NCI-H1105 (cell line): ENCODE measurements at places on chromosomes 16 and 17.
A peak's percentile ranks its signal among the peaks of the same experiment; 100 is the strongest.

DNA sequence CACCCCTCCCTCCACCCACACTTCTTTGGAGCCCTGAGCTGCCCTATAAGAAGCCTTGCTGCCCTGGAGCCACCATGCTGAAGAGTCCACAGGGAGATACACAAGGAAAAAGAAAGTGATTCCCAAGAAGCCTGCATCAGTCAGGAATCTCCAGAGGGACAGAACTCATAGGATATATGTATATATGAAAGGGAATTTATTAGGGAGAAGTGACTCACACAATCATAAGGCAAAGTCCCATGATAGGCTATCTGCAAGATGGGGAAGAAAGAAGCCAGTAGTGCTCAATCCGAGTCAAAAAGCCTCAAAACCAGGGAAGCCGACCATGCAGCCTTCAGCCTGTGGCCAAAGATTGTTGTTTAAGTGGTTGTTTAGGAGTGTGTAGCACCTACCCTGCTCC lies 87.9 kb downstream of the TMEM114 start:
- DNase-seq = no peak

DNA sequence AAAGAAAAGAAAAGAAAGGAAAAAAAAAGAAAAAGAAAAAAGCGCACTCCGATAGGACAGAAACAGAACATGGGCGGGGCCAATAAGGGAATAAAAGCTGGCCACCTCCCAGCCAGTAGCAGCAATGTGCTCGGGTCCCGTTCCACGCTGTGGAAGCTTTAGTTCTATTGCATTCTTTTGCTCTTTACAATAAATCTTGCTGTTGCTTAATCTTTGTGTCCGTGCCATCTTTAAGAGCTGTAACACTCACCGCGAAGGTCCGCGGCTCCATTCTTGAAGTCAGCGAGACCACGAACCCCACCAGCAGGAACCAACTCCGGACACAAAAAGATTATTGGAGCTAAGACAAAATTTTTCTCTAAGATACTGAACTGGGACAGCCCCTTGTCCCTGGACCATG lies 3.1 kb upstream of the ARL5C start:
- DNase-seq = no peak

- DNase-seq = no peak
Measured at GRCh38 chr17:18318117-18318516, 3.0 kb downstream of the SMCR8 start.

DNA sequence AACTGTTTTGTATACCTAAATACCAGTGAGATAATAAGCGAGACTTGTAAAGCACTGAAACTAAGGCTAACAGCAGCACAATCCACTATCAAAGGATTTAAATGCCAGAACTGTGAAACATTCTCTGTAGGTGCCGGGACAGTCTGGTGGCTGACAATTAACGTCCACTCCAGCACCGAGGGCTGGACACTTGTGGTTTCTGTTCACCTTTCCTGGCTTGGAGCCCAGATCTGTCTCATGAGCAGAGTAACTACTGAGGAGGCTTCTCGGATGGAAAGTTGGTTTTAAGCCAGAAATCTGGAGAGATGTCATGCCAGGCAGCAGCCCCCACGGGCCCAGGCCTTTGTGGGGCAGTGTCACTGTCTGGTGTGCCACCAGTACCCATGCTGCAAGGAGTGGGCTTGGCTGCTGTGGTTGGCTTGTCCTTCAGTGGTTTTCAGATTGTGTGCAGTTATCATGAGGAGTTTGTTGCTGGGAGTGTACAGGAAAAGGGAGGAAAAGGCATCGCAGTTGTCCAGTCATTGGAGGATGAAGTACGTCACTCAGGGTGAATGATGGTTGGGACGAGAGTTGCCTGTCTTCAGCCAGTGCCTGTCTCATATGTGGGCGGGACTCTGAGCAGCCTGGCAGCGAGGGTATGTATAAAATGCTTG lies 35.5 kb downstream of the UBN1 start:
- DNase-seq = peak; percentile 64

DNA sequence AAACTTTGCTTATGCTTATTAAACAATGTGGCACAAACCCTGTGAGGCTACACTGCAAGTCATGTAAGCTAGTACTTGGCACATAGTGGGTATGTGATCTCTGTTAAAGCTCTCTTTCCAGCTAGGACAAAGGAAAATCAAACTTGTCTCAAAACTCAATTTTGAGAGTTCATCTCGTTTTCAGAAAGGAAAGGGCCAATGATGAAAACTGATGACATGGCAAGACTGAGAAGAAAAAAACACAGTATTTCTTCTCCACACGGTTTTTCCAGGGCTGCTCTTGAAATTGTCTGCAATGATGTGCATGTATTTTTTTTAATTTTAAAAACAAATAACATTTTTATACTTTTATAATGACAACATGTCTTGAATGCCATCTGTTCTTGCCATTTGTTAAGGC lies 389.8 kb downstream of the CA10 start:
- no peak for DNase-seq

DNA sequence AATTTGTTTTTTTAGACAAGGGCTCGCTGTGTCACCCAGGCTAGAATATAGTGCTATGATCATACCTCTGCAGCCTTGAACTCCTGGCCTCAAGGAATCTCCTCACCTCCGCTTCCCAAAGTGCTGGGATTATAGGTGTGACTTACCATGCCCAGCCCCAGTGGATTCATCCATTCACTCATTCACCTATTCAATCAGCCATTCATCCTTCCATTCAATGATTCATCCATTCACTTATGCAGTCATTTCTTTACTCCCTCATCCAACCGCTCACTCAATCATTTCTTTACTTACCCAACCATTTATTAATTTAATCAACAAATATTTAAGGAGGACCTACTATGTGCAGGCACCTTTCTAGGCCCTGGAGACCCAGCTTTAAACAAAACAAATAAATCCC lies 25.7 kb downstream of the DEXI start:
- DNase-seq = no peak

GRCh38 chr17:74920642-74921025 lies 2.4 kb downstream of the USH1G start:
- DNase-seq = no peak

DNA sequence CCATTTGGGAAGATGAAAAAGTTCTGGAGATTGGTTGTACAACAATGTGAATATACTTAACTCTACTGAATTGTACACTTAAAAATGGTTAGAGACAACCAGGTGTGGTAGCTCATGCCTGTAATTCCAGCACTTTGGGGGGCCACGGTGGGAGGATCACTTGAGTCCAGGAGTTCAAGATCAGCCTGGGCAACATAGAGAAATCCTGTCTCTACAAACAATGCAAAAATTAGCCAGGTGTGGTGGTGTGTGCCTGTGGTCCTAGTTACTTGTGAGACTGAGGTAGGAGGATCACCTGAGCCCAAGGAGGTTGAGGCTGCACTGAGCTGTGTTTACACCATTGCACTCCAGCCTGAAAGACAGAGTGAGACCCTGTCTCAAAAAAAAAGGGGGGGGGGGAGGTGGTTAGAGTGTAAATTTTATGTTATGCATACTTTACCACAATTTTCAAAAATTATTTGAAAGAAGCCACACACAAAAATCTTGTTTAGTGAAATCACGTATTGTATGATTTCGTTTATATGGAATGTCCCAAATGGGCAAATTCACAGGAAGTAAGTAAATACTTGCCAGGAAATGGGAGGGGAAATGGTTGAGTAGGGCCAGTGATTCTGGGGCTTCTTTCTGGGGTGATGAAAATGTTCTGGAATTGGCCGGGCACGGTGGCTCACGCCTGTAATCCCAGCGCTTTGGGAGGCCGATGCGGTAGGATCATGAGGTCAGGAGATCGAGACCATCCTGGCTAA lies 37.1 kb upstream of the AMZ2 start:
- DNase-seq = no peak

- no peak for DNase-seq
Measured at GRCh38 chr16:66948134-66948836, 12.8 kb upstream of the CES3 start.

DNA sequence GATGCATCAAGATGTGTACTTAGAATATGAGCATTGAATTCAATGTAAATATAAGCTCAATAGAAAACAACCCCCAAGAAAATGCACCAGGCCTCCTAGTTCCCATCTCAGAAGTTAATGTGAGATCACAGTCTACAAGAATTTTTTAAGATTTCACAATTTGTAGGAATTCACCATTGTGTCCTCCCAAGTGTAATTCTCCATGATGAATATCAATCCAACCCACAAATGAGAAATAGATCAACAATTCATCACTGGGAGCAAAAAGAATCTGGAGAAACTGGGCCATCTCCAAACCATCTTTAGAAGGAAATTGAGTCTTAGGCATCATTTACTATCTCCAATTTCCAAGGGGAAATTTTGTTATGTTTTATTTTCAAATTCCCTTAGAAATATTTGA lies 310.5 kb upstream of the GOT2 start:
- DNase-seq = no peak

DNA sequence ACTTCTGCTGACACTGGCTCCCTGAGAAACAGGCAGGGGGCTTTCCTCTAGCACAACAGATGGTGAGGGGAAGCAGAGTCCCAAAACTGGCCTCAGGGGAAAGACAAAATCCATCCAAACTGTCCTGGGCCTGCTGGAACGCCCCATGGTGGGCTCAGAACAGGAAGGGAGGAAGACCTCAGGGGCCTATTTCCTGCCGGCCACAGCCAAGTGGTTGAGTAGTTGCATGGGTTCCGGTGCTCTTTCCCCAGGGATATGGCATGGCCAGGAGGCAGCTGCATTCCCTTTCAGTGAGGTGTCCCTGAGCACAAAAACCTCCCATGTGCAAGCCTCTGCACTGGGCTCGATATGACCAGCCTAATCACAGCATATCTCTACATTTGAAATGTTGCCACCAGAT lies 303.0 kb upstream of the IRX5 start:
- no peak for DNase-seq

DNA sequence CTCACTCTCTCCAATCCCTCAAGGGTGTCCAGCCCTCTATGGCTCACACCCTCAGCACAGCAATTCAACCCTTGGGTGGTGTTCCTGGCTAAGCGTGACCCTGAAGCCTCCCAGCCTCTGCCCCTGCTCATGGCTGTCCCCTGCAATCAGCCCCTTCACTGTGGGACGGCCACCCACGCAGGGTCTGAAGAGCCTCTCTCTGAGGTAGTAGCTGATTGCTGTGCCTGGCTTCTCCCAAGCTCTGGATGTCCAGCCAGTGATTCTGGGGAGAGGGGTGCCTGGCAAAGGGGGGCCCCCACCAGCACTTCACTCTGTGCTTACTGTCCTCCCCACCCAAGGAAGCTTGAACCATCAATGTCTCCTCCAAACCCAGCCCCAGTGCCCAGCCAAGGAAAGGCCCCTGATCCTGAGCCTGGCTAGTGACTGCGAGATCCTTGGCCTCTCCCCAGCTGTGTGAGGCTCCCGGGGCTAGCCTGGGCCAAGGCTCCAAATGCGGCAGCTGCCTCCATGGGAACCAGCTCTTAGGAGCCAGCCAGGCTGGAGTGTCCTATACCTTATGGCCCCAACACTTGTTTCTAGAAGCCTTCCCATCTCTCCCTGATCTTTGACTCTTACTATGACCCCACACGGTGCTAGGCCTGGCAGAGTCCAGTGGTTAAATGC lies 9.9 kb downstream of the MTSS2 start:
- DNase-seq = no peak

DNA sequence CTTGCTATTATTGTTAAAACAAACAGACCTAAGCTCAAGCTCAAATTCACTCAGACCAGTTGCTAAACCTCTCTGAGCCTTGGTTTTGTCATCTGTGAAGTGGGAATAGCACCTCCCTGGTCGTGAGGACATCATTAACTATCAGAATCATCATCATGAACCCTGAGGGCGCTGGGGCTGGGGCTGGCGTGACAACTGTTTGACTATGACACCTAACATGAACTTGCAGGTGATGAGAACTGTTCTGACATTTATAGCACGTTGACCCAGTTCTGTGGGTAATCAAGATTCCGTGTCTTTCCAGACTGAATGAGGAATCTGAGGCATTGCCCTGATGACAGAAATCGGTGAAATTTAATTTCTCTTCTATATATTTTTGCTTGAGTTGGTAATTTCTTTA lies 71.3 kb upstream of the CDH5 start:
- no peak for DNase-seq

DNA sequence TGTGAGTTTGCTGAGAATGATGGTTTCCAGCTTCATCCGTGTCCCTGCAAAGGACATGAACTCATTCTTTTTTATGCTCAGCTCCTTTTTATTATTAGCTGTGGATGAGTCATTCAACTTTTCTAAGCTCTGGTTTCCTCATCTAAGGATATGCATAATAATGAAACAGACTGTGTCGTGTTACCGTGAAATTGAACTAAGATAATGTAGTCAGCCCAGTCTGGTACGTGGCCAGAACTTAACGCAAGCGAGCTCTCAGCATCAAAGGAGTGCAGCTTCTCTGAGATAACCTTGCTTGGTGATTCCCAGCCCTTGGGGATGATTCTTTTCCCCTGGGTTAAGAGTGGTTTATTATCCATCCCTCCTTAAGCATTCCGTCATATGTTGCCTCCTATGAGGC lies 454.3 kb upstream of the EEF2KMT start:
- DNase-seq = no peak

- DNase-seq = no peak
Measured at GRCh38 chr17:32913593-32913992, 14.4 kb upstream of the TMEM98 start.

- DNase-seq = no peak
Measured at GRCh38 chr17:48604770-48605329, at the start of gene HOXB6. Gene HOXB6, minus strand, starts transcription at chr17:48604986. Its CDS starts 6,836 bp downstream, at chr17:48598150.

GRCh38 chr16:2083409-2083808 lies 35.6 kb downstream of the TSC2 start:
- no peak for DNase-seq

GRCh38 chr17:79192503-79193351 lies 118.1 kb downstream of the ENGASE start:
- DNase-seq = no peak

- no peak for DNase-seq
Measured at GRCh38 chr17:47675380-47676198, 18.4 kb upstream of the TBKBP1 start.

- DNase-seq = no peak
Measured at GRCh38 chr17:48162306-48162934, 54.9 kb downstream of the SNX11 start.

- DNase-seq = no peak
Measured at GRCh38 chr17:68497885-68498319, 14.3 kb upstream of the PRKAR1A start.

GRCh38 chr17:62702746-62703260 lies 75.3 kb downstream of the MRC2 start:
- DNase-seq = no peak

DNA sequence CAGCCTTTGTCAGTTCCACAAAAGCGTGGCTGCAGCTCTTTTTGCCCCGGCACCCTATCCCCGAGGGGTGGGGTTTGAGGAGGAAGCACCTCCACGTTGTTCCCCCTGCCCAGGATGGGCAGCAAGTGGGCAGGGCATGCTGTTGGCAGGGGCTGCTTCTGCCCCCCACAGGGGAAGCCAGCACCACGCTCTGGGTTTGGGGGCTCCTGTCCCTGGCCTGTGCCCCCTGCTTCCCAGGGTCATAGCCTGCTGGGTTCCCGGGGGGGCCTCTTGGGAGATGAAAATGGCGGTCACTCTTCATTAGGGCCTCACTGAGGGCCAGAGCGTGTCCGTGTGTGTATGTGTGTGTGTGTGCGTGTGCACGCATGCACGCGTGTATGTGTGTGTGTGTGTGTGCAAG lies 22.8 kb downstream of the LASP1 start:
- no peak for DNase-seq
